ENCODE measurements at places on chromosomes 1 and 21.

DNA sequence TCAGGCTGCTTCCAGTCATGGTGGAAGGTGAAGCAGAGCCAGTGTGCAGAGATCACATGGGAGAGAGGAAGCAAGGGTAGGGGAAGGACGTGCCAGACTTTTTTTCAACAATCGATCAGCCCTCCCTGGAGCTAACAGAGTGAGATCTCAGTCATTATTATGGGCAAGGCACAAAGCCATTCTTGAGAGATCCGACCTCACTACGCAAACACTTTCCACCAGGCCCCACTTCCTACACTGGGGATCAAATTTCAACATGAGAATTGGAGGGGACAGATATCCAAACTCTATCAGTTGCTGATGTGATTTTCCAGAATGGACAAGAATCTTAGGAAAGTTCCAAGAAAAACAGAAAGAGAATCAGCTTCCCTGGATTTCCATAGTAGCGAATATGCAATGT lies 60.5 kb downstream of the BACE2 start:
- no peak for DNase-seq

GRCh38 chr1:9250411-9251381 lies 16.1 kb downstream of the H6PD start:
- no peak for DNase-seq

- DNase-seq = no peak
Measured at GRCh38 chr1:235011599-235012435, 116.8 kb downstream of the TOMM20 start.

DNA sequence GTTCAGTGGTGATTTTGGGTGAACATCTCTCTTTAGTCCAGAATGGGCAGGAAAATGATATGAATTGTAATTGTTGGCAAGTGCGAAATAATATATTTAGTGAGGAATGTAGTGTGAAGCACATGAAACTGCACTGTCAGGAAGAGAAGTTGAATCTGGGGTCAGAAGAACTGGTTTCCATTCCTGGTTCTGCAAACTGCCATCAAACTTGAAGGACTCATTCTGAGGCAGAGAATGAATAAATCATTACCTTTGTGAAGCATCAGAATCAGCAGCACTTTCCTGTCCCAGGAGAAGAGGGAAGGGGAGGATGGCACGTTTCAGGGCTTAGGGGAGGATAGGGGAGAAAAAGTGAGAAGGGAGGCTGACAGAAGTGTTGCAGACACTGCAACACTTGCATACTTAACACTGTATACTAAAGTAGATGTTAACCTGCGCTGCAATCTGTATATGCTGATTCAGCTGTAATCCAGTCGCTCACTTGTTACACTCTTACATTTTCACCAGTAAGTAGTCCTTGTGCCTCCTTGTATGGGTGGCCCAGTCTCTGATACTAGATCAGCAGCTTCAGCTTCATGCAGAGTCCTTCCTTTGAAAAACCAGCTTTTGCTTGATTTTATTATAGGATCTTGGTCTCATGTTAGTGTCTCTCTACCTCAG lies 10.5 kb upstream of the RPTN start:
- DNase-seq = no peak

GRCh38 chr1:222886878-222887351 lies 72.1 kb downstream of the DISP1 start:
- no peak for DNase-seq

DNA sequence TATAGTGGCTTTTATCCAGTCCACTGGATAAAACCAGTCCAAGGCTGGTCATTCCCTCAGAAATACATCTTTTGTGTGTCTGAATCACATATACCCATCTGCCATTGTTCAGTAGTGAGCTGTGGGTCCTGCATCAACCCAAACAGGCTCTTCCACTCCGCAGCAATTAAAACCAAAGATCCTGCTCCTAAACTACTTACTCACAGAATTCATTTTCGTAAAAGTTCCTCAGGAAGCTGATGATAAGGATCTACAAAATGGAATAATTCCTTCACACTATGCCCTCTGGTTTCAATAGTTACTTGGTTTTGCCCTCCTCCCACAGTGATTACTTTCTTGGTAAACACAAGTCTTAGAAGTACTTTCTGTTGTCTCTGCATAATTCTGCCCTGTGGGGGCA lies 5.1 kb upstream of the MFSD2A start:
- DNase-seq = no peak

GRCh38 chr1:239815074-239815473 lies 276.6 kb upstream of the FMN2 start:
- no peak for DNase-seq

DNA sequence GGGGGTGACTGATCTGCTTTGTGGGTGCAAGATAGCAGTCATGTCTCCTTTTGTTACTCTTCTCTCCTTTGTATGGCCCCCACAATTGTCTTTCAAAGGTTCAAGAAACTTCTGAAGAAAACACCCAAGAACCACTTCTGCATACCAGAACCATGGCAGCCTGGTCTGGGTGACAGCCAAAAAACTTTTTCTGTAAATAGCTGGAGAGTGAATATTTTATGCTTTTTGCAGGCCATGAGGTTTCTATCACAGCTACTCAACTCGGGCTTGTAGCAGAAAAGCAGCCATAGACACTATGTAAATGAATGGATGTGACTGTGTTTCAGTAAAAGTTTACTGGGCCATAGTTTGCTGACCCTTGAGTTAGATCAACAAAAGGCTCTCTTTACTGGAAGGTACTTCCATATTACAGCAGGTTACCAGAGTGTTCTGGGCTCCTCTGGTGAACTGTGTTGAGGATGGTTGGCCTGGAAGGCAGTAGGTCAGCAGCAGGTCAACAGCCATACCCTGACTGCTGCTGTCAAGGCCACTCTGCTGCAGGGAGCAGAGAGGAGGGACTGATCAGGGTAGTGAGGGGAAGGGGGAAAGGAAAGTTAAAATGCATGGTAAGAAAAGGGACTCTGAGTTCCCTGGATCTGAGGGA lies 116.4 kb downstream of the GDAP2 start:
- DNase-seq = no peak

DNA sequence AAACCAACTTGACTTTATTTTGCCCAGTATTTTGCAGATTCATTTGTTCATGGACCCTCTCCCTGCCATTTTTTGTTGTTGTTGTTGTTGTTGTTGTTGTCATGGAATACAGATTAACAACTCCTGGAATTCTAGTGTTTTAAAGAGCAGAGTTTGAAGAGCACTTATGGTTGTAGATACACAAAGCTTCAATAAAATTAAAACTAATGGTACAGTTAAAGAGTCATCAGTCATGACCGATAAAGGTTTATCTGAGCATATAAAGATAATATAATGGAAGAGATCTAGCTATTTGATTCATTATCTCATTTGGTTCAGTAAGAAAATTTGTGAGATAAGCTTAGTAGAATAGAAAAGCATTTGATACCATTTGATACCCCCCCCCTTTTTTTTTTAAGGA lies 21.8 kb downstream of the NEK7 start:
- DNase-seq = no peak

All from cortex of kidney (tissue), 1 donor.